ENCODE measurements at places on chromosomes 7 and 10.

DNA sequence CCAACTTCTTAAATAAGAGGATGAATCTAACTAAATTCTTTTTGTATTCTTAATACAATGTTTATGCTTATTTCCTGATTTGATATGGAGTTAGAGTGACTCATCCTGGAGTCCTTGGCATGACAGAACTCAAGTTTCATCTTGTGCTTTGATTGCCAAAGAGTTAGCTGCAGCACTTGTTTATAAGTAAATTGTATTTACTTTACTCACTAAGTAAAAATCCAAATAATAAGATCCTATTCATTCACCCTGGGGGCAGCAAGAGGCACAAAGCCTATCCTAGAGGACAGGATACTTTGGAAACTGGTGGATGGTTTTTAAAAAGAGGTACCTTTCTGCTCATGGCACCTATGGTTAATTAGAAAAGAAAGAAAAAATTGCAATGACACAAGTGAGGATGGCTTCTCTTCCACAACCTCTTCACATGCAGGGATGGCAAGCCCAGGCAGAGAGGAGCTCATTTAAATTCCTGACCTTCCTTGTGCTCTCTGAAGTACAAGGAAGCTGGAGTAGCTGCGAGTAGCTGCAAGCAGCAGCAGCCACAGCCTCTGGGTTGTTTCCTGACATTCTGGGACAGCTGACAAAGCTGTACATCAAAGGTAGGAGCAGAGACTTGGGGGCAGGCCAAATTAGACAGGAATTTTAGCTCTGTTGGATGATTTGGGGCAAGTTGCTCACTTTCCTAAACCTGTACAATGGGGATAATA lies 28.5 kb upstream of the CROT start:
- peak; percentile 31 for DNase-seq

- DNase-seq: no peak
Measured at GRCh38 chr7:1268866-1269265, 36.2 kb downstream of the UNCX start.

GRCh38 chr10:32123021-32123420 lies 66.8 kb upstream of the KIF5B start:
- no peak for DNase-seq

- no peak for DNase-seq
Measured at GRCh38 chr10:93110472-93111146, 36.9 kb downstream of the CYP26A1 start.

DNA sequence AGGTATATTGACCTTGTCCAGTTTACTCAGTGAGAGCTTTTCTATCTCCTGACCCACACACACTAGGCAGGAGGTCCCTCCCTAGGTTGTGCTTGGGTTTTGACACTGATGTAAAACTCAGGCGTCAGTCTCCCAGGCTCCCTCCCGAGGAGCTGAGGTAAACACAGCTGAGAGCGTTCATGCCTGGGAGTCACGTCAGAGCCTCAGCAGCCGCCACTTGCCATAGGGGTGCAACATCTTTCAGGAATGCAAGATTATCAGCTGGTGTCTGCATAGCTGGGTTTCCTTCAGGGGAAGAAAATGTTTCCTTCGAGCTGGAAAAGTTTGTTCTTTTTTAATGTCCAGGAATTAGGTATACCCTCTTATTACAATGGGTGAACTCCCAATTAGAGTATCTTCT lies 70.6 kb downstream of the FGFR2 start:
- no peak for DNase-seq

DNA sequence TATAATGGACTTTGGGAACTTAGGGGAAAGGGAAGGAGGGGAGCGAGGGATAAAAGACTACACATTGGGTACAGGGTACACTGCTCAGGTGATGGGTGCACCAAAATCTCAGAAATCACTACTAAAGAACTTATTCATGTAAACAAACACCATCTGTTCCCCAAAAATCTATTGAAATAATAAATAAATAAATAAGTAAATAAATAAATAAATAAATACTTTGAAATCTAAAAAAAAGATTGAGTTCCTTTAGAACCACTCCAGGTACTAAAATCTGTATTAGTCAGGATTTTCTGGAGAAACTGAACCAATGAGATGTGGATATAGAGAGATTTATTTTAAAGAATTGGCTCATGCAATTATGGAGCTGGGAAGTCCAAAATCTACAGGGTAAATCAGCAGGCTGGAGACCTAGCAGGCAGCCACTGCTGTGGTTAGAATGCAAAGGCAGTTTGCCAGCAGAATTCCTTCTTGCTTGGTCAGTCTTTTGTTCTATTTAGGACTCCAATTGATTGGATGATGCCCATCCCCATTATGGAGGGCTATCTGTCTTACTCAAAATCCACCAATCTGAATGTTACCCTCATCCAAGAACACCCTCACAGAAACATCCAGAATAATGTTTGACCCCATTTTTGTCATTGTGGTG lies 8.9 kb downstream of the IGFBP1 start:
- DNase-seq: no peak

DNA sequence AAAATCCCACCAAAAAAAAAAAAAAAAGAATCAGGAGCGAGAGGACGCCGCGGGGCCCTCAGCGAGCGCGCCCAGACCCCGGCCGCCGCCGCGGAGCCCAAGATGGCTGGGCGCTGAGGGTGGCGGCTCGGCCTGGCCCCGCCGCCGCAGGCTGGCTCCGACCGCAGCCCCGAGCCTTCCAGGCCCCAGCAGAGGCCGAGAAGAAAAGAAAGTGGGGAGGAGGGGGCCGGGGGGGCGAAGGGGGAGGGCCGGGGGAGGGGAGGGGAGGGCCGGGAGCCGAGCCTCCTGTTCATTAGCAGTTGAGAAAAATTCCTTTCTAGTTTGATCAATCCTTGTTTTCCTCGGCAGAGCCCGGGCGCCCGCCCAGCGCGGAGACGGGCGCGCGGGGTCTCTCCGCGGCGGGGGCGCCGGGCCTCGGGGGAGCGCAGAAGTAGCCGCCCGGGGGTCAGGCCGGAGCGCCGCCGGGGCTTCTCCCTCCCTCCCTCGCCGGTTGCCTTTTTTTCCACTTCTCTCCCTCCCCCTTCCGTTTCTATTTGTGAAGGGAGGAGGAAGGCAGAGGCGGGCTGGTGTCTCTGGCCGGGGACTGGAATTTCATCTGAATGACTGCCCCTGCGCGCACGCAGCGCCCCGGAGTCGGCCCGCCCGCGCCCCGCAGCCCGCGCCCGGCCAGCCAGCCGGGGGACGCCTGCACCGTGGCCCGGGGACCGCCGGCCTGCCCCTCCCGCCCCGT lies 778 bp upstream of the TRIM8 start:
- peak; percentile 71 for DNase-seq

GRCh38 chr7:2920956-2921652 lies 77.0 kb upstream of the GNA12 start:
- DNase-seq: no peak

DNA sequence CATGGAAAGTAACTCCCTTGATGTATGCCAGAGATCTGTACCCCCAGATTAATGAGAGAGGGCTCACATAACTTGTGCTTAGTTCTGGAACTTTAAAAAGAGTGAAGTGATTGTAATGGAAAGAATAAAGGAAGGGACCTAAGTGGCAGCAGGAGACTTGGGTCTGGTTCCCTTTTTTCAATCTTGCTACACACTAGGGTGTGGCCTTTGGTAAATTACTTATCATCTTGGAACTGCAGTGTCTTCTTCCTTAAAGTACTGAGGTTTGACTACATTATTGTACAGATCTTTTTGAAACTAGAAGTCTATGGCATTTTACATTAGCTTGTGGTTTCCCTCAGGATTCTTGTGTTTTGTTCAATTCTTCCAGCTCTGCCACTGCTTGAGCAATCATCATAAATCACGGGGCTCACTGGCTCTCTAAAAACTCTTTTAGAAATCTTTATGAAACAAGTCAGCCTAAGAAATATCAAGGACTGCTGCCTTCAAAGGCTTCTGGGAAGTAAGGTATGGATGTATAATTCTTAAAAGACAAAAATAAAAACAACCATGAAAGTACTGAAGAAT lies 22.5 kb upstream of the CHRM2 start:
- no peak for DNase-seq

- no peak for DNase-seq
Measured at GRCh38 chr7:118148930-118149329, 35.0 kb upstream of the LSM8 start.

GRCh38 chr10:103120977-103121735 lies 71.9 kb downstream of the NT5C2 start:
- no peak for DNase-seq

DNA sequence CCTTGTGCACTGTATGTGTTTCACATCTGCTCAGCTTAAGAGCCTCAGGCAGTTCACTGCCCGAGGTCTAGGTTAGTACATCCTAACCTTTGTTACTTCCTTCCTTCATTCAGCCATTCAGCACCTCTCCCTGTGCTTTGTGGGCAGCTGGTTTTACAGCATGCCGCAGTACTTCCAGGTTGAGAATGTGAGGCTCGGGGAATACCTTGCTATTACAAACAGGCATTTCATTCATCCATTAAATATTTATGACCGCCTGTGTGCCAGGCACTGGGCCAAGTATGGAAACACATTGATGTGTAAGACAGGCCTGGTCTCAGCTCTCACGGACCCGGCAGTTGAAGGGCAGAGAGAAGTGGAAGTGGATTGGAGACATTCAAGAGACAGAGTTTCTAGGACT lies 82.4 kb downstream of the SHH start:
- DNase-seq: no peak

All from mucosa of descending colon (tissue), 3 donors.